ENCODE measurements at places on chromosomes 2 and 18.

- no peak for DNase-seq
Measured at GRCh38 chr18:63207835-63208234, 111.7 kb downstream of the BCL2 start.

GRCh38 chr2:62736899-62737559 is 31.5 kb downstream of the EHBP1 start:
- no peak for DNase-seq

- DNase-seq = no peak
Measured at GRCh38 chr2:197932374-197932773, 128.0 kb downstream of the PLCL1 start.

GRCh38 chr2:223431479-223431878 is 170.7 kb downstream of the SCG2 start:
- no peak for DNase-seq

DNA sequence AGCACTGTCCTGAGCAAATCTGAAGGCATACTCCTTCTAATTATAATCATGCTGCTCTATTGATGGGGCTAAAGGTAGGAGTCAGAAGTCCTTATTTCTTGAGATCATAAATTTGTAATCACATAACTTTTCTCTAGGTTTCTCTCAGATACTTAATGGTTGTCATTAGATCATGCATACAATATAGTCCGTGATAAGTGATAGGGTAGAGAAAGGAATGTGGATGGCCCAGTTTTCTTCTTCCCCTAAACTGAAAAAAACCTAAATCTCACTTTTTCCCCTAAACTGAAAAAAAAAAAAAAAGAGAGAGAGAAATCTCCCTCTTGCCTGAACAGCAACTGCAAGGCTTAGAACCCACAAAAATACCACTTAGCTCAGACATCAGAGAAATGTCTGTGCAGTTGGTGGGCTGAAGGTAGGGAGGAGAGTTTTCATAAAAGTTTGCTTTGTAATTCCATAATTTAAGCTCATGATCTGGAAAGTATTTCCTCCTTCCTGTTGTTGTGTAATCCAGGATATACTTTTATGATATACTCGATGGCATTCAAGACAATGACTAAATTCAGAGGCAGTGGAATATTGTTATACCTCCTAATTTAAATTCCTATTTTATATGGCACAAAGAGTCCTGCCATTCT is 79.3 kb upstream of the ITPRID2 start:
- no peak for DNase-seq

DNA sequence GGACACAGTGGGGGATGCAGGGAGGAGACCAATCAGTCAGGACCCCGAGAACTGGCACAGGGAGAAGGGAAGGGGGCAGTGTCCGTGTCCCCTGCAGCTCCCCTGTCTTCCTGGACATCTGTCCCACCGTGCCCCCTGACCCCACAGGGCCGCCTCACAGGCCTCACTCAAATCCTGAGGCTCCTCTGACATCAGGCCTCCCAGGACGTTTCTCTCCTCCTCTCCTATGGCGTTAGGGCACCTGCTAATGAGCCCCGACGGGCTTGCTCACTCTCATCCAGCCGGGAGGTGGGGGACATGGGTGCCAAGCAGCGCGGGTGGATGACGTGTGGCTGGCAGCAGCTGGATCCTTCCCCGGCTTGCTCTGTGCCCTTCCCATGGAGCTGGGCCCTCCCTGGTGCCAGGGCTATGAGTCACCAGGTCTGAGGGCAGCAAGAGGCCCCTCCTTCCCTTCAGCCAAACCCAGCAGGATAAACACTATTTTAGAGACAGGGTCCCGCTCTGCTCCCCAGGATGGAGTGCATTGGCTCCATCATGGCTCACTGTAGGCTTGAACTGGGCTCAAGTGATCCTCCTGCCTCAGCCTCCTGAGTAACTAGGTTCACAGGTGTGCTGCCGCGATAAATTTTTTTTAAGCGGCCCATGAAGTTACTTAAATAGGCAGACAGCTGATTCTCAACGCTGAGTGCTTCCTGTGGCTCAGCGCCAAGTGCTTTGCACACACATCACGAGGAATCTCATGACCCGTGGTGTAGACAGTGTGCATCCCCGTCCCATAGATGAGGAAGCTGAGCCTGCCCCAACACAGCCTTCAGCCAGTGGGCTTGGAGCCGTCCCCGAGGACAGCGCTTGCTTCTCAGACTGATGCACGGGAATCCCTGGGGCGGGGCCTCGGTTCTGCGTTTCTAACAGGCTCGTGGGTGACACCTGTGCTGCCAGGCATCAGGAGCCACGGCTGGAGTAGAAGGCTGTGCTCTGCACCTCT is 64.5 kb upstream of the HDAC4 start:
- DNase-seq = no peak

DNA sequence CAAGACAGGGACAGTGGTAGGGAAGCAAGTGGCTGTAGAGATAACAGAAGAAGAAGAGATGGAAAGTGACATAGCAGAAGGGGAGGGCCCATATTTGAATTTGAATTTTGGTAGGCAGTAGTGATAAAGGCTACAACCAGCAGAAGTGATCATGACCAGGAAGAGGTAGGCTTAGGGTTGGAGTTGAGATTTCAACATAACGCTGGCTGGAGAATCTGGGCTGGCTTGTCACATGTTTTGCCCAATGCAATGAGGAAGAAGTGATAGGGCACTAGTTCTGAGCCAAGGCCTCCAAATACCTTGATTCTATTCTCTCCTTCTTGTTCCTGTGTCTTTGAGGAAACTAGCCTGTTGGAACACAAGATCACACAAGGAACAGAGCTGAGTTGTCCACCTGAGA is 69.4 kb downstream of the SCG2 start:
- no peak for DNase-seq

DNA sequence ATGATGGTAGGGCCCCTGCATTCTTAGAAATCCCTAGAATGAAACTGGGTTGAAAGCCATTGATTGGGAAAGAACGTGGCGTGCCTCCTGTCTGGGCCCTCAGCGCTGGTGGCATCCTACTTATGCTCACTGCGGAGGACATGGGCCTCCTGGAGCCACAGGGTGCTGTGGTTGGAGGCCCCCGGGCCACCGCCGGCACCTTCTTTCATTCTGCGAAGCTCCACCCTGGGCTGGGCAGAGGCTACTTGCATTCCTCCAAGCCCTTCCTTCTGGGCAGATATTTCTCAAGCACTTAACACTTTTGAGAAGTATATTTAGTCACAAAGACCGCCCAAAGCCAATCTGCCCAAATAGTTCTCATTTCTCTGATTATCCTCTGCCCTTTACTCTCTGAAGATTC is 311.9 kb downstream of the MYCN start:
- no peak for DNase-seq
